Left kidney (tissue), 8 donors: ENCODE measurements at places on chromosomes 11 and 22.
A peak's percentile ranks its signal among the peaks of the same experiment; 100 is the strongest.

- DNase-seq, result no peak
Observed at GRCh38 chr11:2924381-2924780, 4.8 kb downstream of the PHLDA2 start.

GRCh38 chr11:62359475-62359874 lies 22.2 kb downstream of the ASRGL1 start:
- DNase-seq, result no peak

DNA sequence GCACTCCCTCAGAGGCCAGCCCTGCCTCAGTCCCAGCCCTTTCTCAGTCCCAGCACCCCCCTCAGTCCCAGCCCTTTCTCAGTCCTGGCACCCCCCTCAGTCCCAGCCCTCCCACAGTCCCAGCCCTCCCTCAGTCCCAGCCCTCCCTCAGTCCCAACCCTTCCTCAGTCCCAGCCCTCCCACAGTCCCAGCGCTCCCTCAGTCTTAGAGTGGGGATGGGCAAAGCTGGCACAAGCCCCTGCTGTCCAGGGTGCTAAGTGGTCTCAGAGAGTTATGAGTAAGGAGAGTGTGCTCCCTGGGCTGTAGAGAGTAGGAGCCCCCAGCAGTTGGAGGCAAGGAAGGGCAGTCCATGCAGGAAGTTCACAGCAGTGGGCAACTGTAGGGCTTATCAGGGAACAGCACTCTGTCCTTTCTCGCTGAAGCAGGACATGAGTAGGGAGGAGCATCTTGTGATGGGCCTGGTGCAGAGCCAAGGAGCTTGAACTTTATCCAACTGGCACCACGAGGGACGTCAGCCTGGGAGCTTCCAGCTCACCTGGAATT lies 51.4 kb upstream of the CRYBB3 start:
- no peak for DNase-seq

- no peak for DNase-seq
Observed at GRCh38 chr11:66607126-66607834, 9.2 kb upstream of the RBM14 start.

GRCh38 chr22:37639070-37639760 lies at the start of gene SH3BP1:
Gene SH3BP1, plus strand, starts transcription at chr22:37639669. Its CDS starts 119 bp downstream, at chr22:37639788.
- peak; percentile 73 for DNase-seq

GRCh38 chr11:112785149-112785548 lies 176.1 kb upstream of the NCAM1 start:
- no peak for DNase-seq

GRCh38 chr11:44847316-44847715 lies 103.4 kb downstream of the TP53I11 start:
- no peak for DNase-seq

GRCh38 chr11:78768971-78769370 lies 194.3 kb upstream of the NARS2 start:
- DNase-seq, result no peak

DNA sequence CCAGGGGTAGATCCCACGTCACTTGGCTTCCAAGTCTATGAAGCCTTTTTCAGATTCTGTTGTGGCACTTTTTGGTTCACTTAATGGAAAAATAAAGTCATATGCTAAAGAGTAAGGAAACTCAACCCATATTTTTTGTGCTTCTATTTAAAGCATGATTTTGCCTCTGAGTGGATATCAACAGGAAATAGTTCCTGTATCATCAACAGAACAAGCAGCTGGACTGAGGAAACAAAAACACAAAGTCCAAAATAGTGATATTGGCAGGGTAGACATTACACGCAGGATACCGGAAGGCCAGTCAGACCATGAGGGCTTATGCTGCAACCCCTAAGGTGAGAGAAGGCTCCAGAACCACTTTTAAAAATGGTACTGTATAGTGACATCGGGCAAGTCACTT lies 248.3 kb upstream of the ANO5 start:
- no peak for DNase-seq

DNA sequence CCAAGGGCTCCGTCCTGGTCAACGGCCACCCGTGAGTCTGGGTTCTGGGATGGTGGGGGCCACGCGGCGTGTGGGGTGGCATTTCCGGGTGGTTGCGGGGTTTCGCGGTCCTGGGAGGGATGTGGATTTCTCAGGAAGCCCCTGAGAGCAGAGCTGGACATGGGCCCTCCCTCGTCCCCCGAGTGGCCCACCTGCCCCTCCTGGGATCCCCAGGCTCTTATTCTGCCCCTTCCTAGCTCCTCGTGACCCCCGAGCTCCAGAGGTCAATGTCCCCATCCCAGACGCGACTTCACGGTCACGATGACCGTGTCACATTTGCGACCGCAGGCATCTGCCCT lies 4.4 kb downstream of the MUC5AC start:
- no peak for DNase-seq

DNA sequence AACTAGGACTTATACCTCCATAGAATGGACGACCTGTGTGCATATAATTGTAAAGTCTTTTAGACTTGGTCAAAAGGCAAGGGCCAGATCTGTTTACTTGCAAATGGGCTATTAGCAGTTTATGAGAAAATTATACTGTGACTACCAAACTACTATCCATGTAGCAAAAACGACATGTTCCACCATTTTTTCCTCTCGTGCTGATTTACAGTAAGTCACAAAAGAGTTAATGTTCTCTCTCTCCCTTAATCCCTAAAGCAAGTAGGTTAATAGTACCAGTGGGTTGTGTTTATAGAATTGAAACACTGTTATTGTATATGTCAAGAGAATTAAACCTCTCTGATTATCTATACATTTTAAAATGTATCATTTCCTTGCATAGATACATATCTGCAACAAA lies 147.3 kb downstream of the MAML2 start:
- DNase-seq, result no peak

GRCh38 chr11:119266517-119267255 lies 50.2 kb downstream of the MCAM start:
- DNase-seq, result no peak

DNA sequence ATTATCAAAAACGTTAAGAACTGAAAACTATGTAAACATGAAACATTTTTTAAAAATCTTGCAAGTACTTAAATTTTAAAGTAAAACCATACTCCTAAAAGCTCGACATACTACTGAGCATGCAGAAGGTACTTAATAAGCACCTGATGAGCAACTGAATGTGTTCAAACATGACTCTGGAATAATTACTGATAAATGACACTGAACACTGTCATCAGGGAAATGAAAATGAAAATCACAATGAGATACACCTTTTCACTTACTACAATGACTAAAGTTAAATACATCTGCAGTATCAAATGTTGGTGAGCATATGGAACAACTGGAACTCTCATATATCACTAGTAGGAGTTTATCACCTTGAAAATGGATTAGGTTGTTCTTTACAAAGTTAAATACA lies 65.2 kb downstream of the PICALM start:
- DNase-seq, result no peak

DNA sequence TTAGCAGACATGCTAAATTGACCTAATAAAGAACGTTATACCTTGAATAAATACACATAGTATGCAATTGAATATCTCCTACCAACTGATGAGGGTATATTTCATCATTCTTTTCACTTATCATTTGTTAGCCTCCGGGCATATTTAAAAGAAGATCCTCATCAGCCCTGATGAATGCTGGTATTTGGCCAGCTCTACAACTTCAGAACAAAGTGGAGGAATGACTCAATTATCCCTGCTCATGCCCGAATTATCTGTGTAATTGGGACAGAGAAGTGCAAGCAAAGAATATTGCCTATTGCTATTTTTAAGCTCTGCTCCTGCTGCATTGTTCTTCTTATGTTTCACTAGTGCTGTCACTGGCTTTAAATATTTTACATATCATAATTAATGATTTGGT lies 622.1 kb downstream of the METTL15 start:
- DNase-seq, result no peak

DNA sequence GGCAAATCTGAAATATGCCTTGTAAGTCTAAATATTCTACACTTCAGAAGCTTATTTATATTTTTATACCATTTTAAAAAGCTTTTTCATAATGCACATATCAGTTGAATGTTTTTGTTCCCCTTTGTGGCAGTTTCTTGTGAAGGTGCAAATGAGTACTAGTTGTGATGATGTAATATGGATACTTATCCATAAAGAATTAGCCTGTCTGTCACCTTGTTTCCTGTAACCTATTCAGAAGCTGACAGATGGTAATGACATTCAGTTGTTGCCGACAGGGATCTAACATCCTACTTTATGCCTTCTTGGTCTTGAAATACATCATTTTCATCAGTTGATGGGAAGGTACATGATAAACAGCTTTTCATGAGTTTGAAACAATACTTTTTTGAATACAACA lies 2.9 kb downstream of the QSER1 start:
- DNase-seq, result no peak

DNA sequence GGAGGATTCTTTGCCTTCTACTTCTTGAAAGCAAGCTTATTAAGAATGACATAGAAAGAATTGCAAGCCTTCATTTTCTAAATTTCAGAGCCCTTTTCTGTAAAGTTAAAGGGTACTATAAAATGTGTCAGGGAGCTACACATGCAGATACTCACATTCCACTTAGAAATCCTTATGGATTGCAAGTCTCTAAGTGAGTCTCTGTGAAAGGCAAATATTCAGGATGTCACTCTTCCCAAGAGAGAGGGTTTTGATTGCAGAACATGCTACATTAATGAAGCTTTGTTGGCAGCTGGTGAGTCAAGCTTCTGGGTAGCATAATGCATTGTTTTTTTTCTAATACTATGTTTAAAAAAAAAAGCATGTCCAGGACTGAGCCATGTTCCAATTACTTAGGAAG lies 369.2 kb downstream of the DCDC1 start:
- no peak for DNase-seq

GRCh38 chr11:67600324-67601029 lies 6.3 kb upstream of the NDUFV1 start:
- no peak for DNase-seq

- DNase-seq, result no peak
Observed at GRCh38 chr11:128053981-128054931, 533.1 kb downstream of the ETS1 start.

DNA sequence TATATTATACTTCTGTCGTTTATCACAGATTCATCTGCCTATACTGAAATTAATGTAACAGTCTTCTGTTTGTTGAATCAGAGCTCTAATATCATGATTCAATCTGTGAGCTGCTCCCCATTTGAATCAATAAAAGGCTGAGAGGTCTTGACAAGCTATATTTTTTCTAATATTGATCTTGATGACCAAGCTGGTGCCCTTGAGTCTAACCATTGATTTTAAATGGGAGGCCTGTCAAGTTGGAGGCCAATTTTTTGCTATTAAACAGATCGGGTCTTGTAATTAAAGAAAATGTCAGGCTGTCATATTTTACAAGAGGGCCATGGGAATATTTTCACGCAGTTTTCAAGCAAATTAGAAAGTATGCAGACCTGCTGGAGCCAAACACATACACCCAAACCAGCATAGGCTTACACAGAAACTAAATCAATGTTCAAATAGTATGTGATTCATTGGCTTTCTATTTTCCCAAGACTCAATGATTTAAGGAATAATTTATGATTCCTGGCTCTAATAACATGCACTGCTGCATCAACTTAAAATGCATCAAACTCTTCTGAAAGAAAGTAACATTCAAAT lies 286.9 kb downstream of the CNTN5 start:
- DNase-seq, result no peak

GRCh38 chr11:11035331-11035730 lies 177.5 kb upstream of the ZBED5 start:
- no peak for DNase-seq

- no peak for DNase-seq
Observed at GRCh38 chr11:77213589-77214428, 85.8 kb downstream of the MYO7A start.

DNA sequence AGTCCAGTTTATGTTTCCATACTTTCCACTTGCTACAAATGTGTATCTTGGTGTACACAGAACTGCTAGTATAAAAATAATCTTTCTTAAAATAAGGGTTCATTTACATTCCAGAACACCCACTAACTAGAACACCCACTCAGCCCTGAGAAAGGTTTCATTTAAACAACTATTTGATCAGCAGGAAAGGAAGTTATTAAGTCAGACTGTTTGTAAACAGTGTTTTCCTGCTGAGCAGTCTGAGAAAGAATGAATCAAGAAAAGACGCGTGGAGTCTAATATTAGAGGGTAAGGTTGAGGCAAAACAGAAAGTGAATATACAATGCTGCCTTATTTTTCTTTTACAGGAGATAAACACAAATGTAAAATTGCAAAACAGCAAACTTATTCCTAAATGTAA lies 32.7 kb downstream of the NARS2 start:
- no peak for DNase-seq

- DNase-seq, result no peak
Observed at GRCh38 chr11:129237880-129238638, 45.9 kb upstream of the ARHGAP32 start.

DNA sequence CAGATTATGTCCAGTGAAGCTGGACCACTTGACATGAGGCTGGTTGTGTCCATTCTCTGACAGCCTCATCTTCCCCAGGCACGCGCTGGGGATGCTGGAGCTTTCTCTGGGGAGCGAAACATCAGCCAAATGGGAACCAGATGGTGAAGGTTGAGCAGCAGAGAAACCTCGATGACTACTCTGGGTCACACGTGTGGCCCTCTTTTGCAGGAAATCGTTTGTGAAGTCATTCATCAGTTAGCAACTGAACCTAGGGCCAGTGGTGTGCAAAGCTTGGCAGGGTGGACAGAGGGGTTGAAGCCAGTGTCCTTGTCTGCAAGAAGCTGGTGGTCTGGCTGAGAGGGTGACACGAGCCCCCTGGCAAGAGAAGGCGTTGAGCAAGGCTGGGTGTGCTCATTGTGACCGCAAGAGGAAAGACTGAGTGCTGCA lies 109.8 kb downstream of the ZBTB16 start:
- no peak for DNase-seq

DNA sequence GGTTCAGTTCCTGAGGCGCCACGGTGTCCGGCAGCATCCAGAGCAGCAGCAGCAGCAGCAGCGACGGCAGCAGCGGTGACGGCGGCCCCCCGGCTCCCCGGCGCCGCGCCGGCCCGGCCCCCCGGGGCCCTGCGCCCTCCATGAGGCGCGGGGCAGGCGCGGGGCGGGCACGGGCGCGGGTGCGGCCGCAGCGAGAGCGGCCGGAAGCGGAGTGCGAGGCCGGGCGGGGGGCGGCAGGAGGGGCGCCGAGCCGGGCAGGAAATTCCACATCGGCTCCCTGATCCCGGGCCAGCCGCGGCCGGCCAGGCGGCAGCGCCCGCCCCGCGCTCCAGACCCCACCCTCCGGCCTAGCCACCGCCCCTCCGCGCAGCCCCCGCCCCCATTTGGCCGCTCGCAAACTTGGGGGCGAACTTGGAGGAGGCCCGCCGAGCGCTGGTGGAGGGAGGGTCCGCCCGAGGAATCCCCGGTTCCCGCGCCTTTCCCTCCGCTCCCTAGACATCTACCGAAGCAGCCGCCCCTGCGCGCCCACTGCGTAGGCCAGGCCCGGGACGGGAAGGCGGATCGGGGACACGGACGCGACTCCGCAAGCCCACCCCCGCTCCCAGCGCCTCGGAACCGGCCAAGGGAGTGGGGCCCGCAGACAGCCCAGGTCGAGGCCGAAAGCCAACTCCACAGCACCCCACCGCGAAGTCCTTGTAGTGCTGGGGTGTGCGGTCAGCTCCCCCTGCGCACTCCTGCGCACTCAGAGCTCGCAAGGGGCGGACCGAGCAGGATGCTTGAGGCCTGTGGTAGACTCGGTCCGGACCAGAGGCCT lies at the start of gene SCARF2:
TSS of gene SCARF2 (minus strand) at position 213 of the 814 bp plus-strand sequence. CDS start at position 142, 71 bp downstream.
- peak; percentile 78 for DNase-seq

- DNase-seq, result no peak
Observed at GRCh38 chr11:57674251-57674650, 6.3 kb downstream of the ZDHHC5 start.
